Activated CD4-positive, CD25-positive, alpha-beta regulatory T cell treated with anti-CD3 and anti-CD28 coated beads, Interleukin-2, amount 50 U/mL, for 24 hours (primary cell): ENCODE measurements at places on chromosomes 11 and 22.

- ATAC-seq, result peak; percentile 83
These were observed 77.6 kb downstream of the PACSIN2 start for GRCh38 chr22:42937164-42937843.

- ATAC-seq, result peak; percentile 61
These were observed 14.2 kb downstream of the DTX4 start for GRCh38 chr11:59186130-59186594.

GRCh38 chr11:66595245-66595904, 2.4 kb downstream of the CCS start:
- ATAC-seq, result no peak

DNA sequence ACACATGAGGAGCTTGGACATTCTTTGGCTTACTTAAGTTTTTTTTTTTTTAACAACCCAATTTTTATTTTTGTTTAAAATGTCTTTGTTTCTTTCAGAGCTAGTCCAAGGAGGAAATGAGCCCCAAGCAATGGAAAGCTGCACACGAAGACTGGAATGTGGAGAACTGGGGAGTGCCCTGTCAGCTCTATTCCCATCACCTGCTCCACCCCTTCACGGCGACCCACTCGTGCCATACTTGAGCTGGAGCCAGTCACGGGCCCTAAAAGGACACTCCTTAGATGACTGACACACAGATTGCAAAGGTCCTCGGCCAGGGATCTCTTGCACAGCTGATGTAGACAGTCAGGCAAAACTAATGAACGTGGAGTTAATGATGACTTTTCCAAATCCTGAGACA, 10.6 kb upstream of the SLC25A18 start:
- no peak for ATAC-seq

GRCh38 chr22:36360871-36361383, 26.8 kb downstream of the MYH9 start:
- ATAC-seq, result no peak

DNA sequence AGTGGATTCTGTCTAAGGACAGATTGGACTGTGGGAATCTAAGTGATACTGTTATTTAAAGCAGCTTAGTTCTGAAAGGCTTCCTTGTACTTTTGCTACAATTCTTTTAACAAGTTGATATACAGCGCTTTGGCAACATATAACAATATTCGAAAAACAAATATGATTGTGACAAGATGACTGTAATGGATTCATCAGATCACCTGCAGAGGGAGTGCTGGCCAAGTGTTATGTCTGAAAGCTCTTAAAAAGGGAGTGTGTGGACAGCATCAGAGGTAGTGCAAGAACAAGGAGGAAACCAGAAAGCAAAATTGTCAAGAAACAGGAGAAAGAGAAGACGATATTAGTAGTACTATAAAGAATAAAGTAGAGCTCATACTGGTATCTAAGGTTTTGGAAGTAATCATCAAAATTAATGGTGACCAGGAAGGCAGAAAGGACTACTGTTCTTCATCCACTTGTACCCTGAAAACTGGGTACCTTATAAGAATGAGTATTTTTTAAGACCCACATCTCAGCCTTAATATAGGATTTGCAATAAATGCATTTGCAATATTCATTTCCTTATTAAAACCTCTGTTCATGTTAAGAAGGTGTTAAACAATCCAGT, 1112.0 kb upstream of the CCDC90B start:
- ATAC-seq, result no peak

GRCh38 chr11:20671856-20672546, 2.6 kb downstream of the NELL1 start:
- no peak for ATAC-seq

DNA sequence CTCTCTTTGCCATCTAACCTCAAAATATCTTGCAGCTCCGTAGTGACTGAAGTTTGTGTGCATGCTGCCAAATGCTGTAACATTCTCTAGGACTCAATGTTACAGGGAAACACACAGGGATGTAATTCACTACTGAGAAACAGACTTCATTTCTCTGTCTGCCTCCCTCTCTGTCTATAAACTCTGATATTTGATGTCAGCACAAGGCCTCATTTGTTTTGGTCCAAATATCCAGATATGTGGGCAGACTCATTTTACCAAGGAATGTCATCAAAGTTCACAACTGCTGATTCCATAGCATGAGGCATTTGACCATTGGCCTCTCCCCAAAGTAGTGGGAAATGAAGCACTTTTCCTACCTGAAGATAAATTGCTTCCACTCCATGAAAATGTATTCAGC, 2.5 kb upstream of the PRRG4 start:
- ATAC-seq, result no peak

DNA sequence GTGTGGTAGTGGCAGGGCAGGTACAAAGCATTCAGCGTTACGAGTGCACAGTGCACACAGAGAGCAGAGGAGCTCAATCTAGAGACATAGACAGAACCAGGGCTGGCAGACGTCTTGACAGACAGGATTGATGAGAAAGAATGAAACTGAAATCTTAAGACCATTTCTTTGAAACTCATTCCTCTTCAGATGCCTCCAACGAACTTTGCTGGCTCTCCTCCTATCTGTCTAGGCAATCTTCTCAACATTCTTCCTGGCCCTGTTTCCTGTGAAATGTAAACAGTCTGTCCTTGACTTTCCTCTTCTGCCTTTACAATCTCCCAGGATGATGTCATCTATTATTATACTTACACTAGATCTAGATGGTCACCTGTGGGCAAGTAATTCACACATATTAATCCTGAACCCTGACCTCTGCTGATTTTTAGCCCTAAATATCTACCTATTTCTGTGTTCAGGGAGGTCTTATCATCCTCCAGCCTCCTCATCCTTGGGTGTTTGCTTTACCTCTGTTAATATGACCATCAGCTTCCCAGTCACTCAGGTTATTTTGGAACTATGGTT, 119.5 kb downstream of the ENTHD1 start:
- ATAC-seq, result peak; percentile 98

DNA sequence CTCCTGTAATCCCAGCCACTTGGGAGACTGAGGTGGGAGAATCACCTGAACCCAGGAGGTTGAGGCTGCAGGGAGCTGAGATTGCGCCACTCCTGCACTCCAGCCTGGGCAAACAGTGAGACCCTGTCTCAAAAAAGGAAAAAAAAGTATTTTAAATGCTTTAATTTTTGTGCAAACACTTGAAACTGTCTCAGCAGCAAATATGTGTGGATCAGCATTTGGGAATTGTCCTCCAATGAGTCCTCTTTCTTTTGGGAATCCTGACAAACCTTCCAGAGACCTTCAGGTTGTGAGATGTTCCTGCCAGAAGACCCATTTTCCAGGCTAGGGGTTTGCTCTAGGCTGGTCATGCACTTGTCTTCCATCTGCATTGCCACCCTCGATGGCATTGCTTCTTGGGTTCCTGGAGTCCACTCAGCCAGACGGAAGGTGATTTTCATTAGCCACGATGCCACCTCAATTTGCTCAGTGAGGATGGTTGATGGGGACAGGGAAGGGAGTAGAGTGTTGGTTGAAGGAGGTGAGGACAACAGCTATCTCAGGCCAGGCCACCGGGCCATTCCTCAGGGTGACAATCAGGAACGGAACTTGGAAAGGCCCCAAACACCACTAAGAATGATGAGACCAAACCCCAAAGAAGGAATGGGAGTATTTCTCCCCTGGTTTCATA, 55.4 kb downstream of the ST14 start:
- ATAC-seq, result no peak

GRCh38 chr11:3631331-3631730, 10.5 kb downstream of the ART5 start:
- ATAC-seq, result peak; percentile 48

GRCh38 chr11:134252346-134253187, 585 bp downstream of the THYN1 start:
- peak; percentile 2 for ATAC-seq

DNA sequence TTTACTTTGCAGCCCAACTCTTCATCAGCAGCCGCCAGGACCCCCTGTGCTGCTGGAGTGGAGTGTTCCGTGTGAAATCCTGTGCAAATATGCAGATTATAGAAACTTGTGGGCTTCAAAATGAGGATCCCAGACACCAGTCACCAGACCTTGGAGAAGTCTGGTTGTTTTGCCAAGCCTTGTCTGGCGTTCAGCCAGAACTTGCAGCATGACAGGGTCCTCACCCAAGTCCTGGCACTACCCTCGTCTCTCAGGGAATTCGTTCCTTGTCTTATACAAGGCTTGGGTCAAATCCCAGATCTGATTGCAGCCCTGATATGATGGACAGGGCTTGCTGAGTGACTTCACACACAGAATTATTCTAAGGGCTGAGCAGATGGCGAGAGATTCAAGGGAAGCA, 18.9 kb downstream of the SHISAL1 start:
- no peak for ATAC-seq

DNA sequence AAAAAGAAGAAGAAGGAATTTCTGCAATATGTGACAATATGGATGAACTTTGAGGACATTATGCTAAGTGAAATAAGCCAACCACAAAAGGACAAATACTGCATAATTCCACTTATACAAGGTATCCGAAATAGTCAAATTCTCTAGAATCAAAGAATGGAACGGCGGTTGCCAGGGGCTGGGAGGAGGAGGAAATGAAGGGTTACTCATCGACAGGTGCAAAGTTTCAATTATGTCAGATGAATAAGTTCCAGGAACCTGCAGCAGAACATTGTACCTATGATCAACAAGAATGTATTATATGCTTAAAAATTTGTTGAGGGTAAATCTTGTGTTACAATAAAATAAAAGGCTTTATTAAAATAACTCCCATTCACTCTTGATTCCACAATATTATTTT, 49.0 kb downstream of the SC5D start:
- ATAC-seq, result peak; percentile 83

DNA sequence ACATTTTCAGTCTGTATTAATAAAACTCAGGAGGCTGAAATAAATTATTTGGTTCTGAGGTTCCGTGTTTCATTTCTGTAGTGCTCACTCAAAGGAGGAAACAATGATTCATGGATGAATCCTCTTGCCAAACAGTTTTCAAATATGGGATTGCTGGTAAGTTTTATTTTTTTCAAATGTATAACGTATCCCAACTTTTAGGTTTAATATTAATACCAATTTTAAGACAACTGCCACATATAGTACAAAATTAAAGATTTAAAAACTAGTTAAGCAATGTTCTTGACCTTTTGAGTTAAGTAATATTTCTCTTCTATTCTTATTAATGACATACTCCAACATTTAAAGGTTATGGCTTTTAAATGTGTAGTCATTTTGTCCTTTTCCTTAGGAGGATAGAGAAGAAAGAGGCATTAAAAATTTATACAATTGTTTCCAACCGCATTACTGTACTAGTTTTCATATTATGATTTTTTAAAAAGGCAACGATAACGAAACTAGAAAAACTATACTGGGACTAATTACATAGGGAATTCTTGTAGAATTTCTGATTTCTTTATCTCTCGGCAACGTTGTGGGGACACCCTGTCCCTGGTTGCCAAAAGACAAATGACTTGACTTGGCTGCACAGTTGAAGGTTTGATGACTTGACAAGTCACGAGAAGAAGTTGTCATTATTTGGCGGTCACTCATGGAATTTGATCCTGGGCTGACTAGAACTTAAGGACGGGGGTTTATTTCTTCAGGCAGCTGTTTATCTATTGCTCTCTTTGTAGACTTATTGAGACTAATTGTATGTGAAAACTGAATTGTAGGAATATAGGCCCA, 69.1 kb upstream of the ADSL start:
- ATAC-seq, result peak; percentile 30

DNA sequence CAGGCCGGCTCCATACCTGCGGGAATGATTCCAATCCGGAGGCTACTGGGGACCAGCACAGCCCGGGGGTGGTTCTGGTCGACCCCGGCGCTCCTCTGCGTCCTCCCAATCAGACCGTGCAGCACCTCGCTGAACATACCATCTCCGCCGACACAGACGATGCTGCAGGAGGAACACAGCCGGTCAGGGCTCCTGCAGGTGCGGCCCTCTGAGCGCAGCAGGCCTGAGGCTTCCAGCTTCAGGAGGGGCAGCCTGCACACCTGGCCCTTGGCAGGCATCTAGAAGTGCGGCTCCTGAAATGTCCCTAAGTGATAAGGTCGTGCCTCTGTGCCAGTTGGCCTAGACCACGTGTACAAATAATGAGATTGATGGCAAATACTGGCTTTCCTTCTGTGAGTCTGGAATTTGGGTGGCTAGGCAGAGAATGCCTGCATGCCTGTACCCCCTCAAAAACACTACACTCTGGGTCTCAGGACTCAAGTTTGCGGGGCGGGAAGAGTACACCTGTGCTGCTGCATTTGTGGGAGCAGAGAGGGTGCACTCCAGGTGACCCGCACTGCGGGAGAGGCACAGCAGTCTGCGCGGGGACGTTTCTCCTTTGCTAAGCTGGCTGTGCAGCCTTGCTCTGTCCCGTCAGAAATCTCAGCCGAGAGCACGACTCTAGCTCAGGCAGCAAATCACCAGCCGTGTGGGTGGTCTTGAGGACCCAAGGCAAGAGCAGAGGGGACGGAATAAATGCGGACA, 30.1 kb downstream of the CERK start:
- ATAC-seq, result no peak

- no peak for ATAC-seq
These were observed 94.7 kb upstream of the PARVA start for GRCh38 chr11:12282676-12283075.

- no peak for ATAC-seq
These were observed 612 bp downstream of the GTSE1 start for GRCh38 chr22:46297151-46297812.

GRCh38 chr11:121367001-121367843, 74.7 kb downstream of the SC5D start:
- peak; percentile 94 for ATAC-seq

DNA sequence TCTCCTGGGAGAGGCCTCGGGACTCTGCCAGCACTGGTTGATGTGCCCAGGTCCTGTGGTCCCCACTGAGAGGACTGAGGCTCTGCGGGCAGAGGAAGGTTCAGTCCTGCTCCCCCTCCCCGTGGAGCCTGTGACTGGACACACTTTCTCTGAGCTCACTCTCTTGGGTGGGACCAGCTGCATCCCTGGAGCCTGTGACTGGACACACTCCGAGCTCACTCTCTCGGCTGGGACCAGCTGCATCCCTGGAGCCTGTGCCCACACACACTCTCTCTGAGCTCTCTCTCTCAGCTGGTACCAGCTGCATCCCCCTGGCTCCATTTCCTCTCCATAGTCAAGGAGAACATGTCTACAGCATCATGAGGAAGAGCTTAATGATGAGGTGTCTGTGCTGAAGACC, 39.5 kb downstream of the TOLLIP start:
- ATAC-seq, result peak; percentile 24

DNA sequence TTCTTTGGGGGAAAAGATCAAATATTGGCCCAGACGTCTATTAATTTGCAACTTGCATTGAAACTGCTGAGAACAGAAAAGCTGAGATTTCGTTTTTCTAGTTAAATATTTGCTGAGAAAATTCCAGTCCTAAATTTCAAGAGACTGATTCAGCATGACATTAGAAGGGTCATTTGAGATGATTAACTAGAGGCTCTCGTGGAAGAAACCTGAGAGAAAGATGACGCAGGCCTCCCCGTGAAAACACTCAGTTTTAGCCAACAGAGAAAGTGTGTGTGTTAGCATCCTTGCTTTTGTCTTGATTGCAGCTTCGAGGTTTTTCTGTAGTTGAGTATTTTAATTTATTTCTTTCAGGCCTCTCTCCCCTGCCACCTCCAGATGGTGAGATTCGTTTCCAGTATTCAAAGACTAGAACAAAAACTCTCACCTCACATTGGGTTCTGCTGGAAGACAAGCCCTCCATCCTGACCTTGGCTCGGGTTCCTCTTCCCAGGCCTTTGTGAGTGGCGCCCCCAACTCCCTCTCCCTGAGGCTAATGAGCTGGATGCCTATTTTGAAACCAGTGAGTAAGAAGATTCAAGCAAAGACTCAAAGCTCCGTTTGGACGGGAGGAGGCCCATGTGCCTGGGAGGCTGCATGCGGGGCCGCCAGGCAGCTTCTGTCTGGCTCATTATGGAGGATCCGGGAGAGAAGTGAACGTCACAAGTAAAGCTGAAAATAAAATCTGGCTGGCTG, 52.4 kb downstream of the CELSR1 start:
- no peak for ATAC-seq

- no peak for ATAC-seq
These were observed 342.7 kb downstream of the AASDHPPT start for GRCh38 chr11:106420048-106420665.
